ENCODE measurements at places on chromosomes 13 and 19. TPM values are rescaled to one million over a fixed set of nuclear protein-coding genes. Genes with fewer than 3 reads are reported as not detected.

DNA sequence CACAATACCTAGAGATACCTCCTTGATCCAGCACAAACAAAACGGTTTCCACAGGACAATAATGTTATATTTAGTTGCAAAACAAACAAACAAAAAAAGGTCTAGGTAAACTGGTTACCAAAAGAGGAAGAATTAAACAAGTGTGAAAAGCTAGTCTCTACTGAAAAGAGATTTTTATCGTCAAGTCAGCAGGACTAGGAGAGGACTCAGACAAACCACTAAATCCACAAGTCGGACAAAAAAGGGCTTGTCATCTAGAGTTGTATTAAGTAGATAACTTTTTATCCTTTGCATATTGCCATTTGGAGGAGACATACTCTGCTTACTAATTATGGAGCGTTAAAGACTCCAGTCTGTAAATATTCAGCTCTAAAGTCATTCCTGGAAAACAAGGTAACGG lies 9.9 kb upstream of the KPNA3 start:
- DNase-seq: no peak

GRCh38 chr13:98826146-98826545 lies 73.7 kb upstream of the SLC15A1 start:
- no peak for DNase-seq

- no peak for DNase-seq
Observed at GRCh38 chr19:18502638-18503294, 19.1 kb downstream of the ELL start.

DNA sequence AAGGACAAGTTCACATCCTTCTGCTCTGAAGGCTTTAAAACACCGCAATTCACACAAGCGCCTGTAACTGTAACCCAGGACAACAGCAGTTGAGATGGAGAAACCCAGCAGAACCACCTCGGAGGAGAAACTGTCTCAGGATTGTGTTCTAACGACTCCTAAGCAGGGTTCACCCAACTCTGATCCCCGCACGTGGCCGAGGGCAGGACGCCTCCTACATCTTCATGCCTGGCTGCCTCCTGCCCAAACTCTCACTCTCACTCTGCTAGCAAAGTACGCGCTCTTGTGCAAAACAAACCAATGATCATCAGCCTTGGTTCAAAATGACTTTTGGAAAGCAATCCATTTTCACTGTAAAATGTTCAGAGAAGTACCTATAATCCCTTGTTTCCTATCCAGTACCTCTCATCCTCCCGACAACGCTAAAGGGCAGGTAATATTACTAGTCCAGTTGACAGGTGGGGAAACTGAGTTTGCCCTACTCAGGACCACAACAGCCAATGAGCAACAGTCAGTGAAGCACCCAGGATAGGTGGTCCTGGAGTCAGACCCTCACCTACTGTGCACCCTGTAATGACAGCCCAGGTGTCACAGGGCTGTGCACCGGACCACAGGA lies 25.6 kb downstream of the EPS15L1 start:
- DNase-seq: no peak

Gene DACH1
- polyA plus RNA-seq: 47.5 TPM

Gene CEACAM8
- polyA plus RNA-seq: 0.29 TPM
